Astrocyte (in vitro differentiated cells and primary cell): ENCODE measurements at places on chromosomes 5 and 9.

- DNase-seq, result no peak
Observed at GRCh38 chr9:96620832-96621269, 1.2 kb upstream of the CDC14B start.

DNA sequence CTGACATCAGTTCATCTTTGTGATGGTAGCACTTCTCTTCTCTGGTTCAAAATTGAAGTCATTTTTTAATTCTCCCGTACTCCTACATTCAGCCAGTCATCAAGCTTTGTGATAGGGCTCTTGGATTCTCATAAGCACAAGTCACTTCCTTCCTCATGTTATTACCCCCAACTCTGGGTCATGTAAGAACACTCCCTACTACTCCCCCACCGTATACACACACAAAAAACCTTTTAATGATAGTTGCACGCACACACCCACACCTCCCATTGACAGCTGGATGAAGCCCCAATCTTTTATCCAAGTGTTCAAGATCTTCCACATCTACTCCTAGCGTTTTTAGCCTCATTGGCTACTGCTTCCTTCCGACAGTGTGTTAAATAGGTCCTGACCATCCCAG, 16.8 kb downstream of the KDM3B start:
- DNase-seq, result no peak

DNA sequence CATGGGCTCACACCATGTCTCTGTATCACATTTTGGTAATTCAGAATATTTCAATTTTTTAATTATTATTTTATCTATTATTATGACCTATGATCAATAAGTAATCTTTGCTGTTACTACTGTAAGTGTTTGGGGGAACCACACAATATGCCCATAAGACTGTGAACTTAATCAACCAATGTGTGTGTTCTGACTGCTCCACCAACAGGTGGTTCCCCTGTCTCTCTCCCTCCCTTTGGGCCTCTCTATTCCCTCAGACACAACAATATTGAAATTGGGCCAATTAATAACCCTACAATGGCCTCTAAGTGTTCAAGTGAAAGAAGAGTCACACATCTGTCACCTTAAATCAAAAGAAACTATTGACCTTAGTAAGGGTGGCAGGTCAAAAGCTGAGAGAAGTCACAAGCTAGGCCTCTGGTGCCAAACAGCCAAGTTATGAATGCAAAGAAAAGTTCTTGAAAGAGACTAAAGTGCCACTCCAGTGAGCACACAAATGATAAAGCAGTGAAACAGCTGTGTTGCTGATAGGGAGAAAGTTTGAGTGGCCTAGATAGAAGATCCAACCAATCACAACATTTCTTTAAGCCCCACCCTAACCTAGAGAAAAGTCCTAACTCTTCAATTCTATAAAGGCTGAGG, 88.7 kb downstream of the DEPDC1B start:
- DNase-seq, result no peak

DNA sequence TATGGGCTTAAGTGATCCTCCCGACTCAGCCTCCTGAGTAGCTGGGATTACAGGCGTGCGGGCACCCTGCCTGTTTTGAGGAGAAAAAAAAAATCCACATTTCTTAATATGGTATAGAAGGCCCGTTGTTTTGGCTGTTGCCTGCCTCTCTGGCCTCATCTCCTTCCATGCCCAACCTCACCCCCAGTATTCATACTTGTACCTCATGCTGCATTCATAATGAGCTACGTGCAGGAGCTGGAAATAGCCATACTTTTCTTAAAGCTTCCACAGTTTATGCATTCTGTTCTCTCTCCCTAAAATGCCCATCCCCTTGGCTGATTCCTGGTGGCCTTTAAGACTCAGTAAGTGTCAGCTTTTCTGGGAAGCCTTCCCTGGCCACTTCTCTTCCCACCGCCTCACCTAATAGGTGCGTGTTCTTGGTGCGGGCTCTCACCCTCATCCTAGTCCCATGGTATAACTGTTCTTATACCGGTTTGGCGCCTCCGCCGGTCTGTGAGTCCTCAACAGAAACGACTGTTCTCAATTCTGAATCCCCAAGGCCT, 2.1 kb upstream of the TPM2 start:
- DNase-seq, result no peak

DNA sequence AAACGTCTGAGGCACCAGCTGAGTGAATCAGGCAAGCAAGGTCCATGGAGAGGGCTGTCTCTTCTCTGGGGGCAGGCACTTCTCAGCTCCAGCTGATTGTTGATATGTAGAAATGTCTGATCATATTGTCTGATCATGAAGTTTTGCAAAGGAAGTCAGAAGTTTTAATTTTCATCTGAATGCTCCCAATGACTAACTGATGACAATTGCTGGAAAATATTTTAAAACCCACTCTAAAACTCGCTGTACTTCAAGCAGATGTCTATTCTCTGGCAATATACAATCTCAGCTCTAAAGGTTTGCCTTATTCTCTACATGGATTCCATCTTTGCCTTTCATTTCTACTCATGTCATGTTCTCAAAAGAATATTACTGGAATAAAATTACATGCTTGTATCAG, 12.7 kb downstream of the PLK2 start:
- DNase-seq, result peak; percentile 69

GRCh38 chr9:112620388-112620787, 97.5 kb downstream of the INIP start:
- DNase-seq, result no peak

GRCh38 chr5:98722188-98722587, 51.3 kb upstream of the RGMB start:
- DNase-seq, result peak; percentile 58

DNA sequence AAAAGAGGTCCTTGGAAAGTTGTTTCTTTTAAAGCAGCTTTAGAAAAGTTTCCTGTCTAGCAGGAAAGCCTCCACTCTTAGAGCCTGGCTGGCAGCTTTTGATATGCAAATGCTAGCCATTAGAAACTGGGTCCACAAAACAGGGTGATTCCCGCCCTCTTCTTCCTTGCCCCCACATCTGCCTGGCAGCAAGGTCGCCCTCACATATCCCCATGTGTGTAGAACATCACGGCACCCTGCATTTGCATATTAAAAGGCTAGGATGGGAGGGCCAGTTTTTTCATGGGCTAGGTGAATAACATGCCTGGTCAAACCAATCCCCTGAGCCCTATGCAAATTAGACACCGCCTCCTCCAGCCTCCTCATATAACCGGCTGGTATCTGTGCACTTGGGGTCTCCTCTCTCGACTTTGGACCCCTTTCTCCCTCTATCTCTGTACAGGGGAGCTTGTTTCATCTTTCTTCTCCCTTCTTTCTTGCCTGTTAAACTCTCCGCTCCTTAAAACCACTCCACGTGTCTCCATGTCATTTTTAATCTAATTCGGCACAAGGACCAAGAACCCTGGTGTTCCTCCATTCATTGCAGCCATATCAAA, 426.8 kb upstream of the CTNND2 start:
- DNase-seq, result no peak

DNA sequence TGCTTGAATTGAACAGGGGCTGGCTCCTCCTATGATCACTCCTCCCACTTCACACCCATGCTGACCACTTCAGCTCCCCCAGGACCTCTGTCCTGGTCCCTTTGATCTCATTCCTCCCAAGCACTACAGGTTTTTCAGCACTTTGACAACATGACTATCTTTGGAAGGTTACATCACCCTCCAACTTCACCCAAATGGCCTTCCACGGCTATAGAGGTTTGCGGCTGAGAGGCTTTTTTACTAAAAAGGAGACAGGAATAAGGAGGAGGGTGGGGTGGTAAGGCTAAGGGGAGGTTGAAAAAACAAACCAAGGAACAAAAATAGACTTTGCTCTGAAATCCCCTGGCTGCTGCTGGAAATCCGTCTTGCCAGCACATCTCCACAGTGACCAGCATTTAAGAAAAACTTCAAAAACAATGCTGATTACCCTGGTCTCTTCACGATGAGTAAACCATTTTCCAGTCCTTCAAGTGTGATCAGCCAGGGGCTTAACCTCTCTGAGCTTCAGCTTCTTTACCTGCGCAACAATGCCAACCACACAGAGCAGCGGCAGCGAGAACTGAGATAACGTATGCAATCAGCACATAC, 102.7 kb downstream of the DPYSL3 start:
- DNase-seq, result peak; percentile 91

DNA sequence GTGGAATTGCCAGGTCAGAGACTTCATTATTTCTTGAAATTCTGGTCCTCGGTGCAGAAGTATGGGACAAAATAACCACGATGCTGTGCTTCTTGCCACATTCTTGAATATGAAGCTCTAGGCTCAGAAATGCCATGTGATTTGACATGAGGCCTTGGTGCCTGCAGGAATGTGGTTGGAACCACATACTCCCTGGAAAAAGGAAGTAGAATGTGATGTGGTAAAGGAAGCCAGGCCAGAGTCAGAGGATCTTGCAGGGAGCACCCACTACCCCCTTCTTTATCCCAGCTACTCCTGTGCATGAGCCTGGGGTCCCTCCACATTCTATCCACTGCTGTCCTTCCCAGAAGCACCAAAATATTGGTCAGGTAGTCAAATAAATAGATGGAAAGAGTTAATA, 80.9 kb downstream of the FOXD1 start:
- DNase-seq, result peak; percentile 53

GRCh38 chr5:76113103-76113502, 29.9 kb downstream of the SV2C start:
- DNase-seq, result no peak

GRCh38 chr5:127068493-127069214, 4.6 kb downstream of the C5orf63 start:
- peak; percentile 78 for DNase-seq

DNA sequence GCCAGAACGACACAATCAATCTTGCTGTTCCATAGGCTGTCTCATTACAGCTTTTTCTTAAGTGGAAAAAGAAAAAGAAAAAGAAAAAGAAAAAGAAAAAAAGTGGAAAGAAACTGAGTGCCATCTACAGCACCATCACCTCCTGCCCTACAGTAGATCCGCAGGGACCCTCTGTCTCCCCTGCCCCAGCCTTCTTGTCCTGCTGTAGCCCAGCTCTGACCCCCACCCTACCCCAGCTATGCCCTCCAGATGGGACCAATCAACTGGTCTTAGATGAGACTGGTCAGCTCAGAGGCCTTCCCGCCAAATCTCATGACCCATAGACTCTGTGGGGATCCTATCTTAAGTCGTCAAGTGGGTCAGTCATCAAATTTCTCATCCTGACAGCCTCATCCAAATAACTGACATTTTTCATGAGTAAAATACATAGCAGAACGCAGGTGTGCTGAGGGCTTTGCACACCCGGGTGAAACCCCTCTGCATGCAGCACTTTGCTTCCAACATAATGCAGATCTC, 34.8 kb downstream of the TSPAN17 start:
- no peak for DNase-seq

GRCh38 chr5:163649514-163649913, 144.1 kb downstream of the MAT2B start:
- peak; percentile 39 for DNase-seq

DNA sequence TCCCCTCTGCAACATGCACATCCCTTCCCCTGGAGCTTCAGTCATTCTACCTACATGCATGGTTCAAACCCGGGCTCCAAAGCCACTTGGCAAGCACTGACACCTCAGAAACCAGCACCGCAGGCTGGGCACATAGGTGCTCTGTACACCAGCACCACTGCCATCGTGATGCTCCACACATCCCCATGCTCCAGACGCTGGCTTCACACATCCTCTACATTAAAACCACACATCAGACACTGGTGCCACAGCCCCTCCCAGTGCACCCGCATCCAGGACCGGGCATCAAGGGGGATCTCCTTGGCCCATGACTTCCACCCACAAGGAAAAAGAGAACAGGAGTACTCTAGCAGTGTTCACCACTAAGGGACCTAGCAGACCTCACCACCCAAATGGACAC, 787.7 kb downstream of the CDH18 start:
- DNase-seq, result no peak

DNA sequence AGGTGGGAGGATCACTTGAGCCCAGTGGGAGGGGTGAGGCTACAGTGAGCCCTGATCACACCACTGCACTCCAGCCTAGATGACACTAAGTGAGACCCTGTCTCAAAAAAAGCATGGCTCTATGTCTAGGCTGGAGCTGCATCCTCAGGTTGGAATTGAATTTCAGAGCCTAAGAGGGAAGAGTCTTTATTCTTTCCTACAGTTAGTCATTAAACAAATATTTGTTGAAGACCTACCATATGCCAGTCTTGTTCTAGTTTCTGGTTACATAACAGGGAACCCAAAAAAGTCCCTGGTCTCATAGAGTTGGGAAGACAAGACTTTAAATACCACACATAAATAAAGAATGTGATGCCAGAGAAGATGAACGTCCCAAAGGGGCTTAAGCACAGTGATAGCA, 6.9 kb upstream of the GRPEL2 start:
- no peak for DNase-seq

DNA sequence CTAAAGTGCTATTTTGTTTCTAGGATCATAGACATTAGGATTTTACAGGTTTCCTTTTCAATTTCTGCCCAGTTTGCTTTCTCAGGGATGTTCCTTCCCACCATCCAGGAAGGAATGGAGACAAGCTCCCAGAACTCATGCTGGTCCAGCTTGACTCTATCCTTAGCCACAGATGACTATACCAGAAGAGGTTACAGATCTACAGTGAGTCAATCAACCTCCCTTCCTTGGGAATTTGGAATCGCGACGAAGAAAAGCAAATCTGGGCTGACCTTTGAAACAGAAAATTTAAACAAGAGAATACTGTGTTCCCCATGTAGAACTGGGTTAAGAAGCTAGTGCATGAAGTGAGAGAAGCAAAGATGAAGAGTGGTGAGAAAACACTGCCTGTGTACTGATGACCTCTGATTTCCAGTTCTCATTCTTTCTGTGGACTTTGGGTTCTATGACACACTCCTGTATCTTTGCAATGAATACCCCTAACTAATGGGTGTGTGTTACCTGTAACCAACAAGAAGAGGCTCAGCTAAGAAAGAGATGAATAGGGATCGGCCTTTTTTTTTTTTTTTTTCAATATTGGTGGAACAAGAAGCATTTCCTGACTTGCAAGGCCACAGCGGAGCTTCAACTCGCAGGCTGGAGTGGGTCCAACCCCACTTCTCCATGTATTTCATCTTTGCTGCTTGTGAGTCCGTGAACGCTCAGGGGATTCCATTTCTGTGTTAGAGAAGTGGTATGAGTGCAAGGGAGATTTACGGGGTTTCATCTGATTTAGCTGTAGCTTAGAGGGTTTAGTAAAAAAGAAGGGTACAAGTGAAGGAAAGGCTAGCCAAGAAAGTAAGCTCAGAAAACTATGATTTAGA, 563.9 kb upstream of the CLINT1 start:
- DNase-seq, result no peak

GRCh38 chr5:7805379-7805778, 45.6 kb downstream of the CFAP90 start:
- no peak for DNase-seq

- no peak for DNase-seq
Observed at GRCh38 chr9:69232135-69232534, 58.1 kb downstream of the TJP2 start.

GRCh38 chr9:93422977-93423616, 28.4 kb upstream of the FAM120A start:
- no peak for DNase-seq

- DNase-seq, result peak; percentile 88
Observed at GRCh38 chr5:82164176-82164976, 113.8 kb downstream of the RPS23 start.

GRCh38 chr9:78592811-78593210, 295.9 kb downstream of the PSAT1 start:
- peak; percentile 75 for DNase-seq
